ENCODE measurements at places on chromosomes 1 and 21.

GRCh38 chr1:183871601-183872000, 66.7 kb downstream of the RGL1 start:
- no peak for DNase-seq

GRCh38 chr21:31754708-31754960, 22.7 kb upstream of the SCAF4 start:
- DNase-seq, result no peak

- DNase-seq, result no peak
Measured at GRCh38 chr1:243336163-243336562, 80.3 kb downstream of the SDCCAG8 start.

GRCh38 chr1:62280150-62280549, 39.1 kb downstream of the KANK4 start:
- DNase-seq, result no peak

DNA sequence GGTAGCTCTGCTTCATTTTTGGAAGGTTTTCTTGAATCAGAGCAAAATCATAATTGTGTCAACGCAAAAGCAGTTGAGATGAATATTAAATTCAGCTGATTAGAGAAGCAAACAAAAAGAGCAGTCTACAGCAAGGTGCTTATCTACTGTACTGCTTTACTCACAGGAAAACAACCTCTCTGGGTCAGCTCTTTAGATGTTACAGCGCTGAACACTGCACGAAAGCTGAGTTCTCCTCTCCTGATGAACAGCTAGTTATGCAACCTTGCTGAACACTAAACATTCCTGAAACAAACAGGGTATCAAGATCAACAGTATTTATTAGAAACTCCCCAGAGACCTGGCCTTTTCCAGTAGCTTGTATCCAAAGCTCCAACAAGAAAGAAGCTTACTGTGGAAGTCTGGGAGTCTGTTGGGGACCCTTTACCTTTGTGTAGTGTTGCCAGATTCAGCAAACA, 41.3 kb downstream of the TBCE start:
- no peak for DNase-seq
